NK-92 treated with Interleukin-12 subunit alpha and Interleukin-12 subunit beta, amount 100 ng/mL, for 24 hours (cell line): ENCODE measurements at places on chromosomes 7 and 10.

GRCh38 chr7:88191911-88192310 lies 27.9 kb downstream of the SRI start:
- no peak for DNase-seq

GRCh38 chr10:102435529-102436233 lies 3.3 kb upstream of the CUEDC2 start:
- peak; percentile 61 for DNase-seq

GRCh38 chr10:73858750-73859427 lies 15.5 kb downstream of the CAMK2G start:
- DNase-seq: no peak

DNA sequence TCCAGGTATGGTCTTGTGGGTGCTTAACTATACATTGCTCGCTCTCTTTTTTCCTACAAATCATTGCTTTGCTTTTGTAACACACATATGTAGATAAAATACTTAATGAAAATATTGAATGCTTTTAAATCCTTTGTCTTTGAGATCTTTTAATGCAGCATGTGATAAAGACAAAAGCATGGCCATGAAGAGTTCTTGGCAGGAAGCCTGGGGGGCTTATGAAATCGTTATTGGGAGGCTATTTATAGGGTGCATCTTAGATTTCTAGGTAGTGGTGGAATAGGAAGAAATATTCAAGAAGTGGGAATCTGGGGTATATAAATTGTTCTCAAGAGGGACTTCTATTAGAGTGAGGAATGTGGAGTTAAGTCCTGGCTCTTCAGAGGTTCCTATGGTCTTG lies 21.9 kb downstream of the UBE2D1 start:
- no peak for DNase-seq

- DNase-seq: no peak
Measured at GRCh38 chr10:31778627-31779026, 150.0 kb downstream of the ARHGAP12 start.

DNA sequence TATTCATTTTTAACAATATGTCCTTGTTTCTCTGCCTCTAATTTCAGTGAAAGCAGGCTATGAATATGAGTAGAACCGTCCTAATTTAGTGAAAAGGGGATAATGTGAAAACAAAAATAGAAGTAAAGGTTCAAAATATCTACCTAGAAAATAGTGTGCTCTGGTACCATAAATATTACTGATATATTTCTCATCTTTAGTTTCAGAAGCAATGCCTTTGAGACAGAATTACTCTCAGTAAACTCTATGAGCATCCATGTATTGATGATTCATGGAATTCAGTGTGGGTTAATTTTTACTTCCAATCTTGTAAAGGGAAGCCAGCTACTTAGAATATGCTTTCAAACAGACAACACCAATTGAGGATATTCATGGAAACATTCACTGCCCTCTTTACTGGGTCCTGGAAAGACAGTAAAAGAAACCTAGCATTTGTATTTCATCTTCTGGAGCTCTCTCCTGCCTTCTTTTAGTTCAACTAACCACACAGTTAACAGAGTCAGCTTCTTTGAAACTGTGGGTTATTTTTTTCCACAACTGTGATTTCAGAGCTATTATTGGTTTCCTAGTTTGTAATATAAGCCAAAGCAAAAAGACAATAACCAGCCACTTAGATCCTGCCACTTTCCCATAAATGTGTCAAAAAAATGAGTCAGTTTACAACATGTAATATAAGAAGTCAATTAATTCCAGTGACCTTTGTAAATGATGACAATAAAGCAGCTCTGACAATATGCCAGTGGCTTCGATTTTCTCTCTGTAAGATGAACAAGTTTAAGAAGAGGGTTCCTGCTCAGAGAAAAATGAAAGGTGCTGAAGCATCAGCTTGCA lies 1.7 kb downstream of the LRRN3 start:
- DNase-seq: no peak

GRCh38 chr10:74787457-74787856 lies 38.9 kb upstream of the KAT6B start:
- DNase-seq: no peak

DNA sequence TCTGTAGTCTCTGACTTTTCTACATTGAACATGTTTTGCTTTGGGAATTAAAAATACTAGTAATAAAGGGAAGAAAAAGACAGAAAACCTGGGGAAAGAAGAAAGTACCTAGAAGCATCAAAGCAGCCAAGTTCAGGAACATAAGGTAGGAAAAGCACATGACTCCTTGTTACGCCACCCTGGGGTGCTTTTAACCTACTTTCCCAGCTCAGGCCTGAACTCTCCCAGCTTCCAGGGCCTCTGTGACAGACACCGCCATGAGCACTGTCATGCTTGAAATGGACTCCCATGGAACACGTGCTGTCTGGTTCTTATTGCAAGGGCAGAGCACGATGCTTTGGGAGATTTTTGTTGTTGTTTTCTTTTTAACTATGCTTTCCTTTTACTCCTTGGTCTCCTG lies 11.4 kb downstream of the ACTR1A start:
- DNase-seq: no peak

DNA sequence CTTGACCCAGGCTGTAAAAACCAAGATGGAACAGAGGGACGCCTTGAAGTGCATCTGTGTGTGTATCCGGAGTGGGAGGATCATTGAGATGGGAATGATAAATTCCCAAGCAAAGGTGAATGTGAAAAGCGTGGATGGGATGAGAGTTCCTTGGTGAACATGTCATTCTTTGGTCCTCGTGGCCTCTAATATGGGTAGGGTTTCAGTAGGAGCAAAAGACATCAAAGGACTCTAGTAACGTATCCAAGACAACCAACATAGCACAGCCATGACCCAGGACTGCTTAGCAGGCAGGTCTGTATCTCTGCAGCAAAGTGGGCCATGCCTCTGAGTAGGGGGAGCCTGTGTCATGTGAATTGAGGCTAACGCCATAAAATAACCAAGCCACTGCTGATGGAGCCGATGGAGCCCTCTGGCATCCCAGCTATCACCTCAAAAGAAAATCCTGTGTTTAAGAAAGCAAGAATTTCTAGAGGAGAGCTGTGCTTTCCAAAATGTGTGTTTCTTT lies 98.6 kb downstream of the CCDC3 start:
- DNase-seq: no peak

DNA sequence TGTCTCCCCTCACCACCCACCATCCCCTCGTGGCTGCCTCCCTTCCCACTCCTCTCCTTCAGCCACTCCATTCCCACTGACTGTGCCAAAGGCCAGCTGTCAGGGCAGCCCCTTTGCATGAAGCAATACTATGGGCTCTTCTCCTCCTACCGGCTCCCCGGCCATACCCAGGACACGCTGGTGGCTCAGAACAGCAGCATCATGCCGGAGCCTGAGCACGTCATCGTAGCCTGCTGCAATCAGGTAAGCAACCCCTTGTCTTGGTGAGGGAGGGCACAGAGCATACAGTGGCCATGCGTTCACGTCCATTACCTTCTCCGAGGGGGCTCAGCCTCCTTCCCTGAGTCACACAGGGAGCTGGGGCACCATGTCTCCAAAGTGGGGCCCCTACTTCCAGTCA lies 11.6 kb downstream of the CHAT start:
- no peak for DNase-seq

GRCh38 chr10:94223702-94224370 lies 138.9 kb downstream of the NOC3L start:
- no peak for DNase-seq

DNA sequence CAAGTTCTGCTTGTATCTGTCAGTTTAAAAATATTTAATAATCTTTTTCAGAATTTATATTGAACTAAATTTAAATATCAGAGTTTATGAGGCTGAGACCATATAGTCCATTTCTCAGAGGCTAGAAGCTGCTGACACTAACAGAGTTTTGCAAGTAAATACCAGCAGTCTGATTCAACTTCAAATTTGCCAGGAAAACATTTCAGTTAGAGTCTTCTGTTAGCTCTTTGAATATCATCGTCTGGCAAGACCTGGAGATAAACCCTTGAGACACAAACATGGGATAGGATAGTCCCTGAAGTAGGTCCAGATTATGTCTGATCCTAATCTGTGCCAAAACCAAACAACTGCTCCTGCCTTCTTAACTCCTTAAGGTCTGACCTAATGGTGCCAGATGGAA lies 472.8 kb upstream of the STEAP1 start:
- no peak for DNase-seq

GRCh38 chr7:52323202-52323746 lies 712.2 kb upstream of the POM121L12 start:
- DNase-seq: no peak

DNA sequence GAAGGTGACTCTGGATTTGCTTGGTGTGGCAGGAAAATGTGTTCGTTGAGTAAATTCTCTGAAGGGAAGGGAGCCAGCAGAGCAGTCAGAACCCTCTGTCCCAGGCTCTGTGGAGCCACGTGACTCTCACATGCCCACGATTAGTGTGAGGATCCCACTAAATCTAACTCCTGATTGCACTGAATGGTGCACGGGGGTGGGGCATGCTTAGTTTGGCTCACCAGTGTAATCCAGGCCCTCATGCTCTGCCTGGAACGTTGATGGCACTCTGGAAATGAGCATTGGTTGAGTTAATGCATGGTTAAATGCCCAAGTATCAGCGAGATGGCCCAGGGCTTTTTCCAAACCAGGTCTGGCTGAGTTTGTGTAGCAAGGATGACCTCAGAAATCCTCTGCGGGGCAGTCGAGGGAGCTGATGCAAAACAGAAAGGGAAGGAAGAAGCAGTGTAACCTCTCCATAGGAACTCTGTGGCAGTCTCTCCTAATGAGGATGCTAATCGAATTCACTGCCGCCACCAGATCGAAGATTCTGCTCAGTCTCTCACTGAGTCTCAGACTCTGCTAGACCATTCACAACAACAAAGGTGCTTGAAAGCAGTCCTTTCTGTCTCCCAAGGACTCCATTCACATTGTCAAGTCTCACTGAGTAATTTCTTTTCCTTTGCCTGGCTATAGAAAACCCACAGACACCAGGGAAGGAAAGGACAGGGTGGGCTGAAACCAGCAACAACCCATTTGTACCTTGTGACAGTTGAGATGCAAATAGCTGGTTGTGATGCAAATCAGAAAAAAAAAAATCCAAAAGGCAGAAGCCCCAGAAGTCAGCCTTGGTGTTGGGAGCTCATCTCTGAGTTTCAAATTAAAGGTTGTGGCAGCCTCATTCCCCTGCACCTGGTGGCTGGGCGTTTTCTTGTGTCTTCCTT lies 98.1 kb downstream of the C10orf105 start:
- DNase-seq: no peak

DNA sequence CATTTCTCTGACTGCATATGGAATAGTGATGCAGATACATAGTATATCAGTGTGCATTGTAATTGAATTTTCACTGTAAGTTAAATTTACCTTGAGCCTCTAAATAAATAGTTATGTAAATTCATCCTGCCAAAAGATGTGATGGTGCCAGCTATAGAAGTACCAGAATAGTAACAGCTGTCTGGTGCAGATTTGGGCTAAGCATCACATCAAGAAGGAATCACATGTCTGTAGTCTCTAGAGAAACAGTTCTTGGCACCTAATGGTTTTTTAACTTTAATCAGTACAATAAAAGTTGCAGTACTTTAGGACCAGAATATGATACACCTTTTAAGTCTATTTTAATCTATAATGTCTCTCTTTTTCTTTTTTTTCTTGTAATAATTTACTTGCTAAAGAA lies 17.4 kb downstream of the PLEKHA1 start:
- DNase-seq: no peak

DNA sequence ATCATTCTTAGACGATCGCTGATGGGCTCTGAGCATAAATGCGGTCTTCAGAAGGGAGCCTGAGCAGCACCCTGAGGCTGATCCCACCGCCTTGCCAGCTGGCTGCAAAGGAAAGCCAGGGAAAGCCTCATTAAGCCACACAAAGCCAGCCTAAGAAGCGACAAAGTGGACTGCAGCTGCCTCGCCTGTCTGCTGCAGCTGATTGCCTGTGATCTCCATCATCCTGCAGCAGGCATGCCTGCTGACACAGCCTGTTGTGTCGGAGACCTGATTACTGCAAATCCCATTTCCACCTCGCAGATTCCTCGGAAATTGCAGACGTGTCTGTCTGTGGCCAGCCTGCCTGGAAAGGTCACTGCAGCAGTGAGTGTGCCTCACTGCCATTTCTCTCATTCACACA lies 1087.0 kb upstream of the AUTS2 start:
- DNase-seq: no peak

DNA sequence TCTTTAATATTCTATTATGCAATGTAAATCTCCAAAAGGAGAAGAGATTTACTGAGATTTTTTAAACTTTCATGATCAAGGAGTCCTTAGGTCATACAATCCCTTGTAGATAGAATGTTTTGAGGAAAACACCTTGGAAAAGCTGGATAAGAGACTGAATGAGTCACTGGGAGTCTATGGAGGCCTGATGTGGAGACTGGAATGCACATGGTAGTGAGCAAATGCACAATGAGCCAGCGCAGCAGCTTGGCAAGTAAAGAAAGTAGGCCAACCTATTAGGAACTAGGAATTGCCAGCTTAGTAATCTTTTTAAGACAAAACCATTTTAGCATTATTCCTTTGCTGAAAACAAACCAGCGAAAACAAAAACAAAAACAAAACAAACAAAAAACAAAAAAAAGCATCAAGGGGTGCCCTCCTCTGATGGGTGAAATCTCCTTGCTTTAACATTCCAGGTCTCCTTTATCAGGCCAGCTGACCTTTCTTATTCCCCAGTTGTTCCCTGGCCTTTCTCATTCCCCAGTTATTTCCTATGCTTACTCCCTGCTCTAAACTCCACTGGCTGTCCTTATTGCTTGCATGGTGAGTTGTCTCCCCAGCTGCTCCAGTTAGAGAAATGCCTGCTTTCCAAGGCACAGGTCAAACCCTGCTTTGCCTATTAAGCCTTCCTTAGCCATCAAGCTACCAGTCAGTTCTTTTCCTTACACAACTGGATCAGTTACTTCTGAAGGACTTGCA lies 135.8 kb downstream of the PLCE1 start:
- no peak for DNase-seq

DNA sequence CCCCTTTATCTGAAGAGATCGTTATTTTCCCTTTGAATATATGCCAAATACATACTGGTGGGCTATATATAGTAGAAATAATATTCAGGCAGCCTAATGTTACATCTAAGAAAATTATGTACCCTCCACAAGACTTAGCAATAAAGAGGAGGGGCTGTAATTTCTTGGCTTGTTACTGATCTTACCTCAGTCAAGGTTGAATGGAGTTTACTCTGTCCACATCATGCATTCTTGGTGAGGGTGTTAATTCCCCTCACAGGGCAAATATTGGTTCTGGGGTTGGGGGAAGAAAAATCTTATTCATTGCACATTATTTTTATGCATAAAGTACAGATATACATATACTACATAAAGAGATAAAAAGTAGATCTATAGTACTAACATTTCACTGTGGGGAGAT lies 145.8 kb upstream of the ANK3 start:
- no peak for DNase-seq

- no peak for DNase-seq
Measured at GRCh38 chr7:6640246-6640721, 3.2 kb downstream of the ZNF316 start.
